GM19239 (cell line): ENCODE measurements at places on chromosomes 3 and 15.

- no peak for DNase-seq
These were observed 24.1 kb downstream of the RASGRP1 start for GRCh38 chr15:38540510-38540909.

- no peak for DNase-seq
These were observed 129.7 kb upstream of the ABHD17C start for GRCh38 chr15:80565398-80565797.

DNA sequence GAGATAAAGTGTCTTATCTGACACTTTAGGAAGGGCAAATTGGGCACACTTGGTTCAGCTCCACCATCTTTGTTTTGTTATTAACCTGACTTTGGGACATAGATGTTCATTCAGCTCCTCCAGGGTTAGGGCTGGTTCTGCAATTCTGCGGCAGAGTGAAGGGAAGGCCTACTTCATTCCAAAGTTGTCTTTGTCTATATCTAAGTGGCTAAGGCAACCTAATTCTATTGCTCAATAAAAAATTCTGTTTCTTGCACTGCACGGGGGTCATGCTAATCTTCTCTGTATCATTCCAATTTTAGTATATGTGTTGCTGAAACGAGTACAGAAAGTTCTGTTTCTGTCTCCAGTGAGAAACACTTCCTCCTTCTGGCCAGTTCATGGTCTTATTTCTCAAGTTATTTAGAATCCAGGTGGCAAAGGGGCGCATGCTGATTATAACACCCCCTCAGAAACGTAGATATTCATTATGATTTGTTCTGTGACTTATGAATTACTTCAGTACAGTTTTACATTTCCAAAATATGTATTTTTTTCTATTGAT lies 53.5 kb downstream of the PFN2 start:
- DNase-seq, result no peak

DNA sequence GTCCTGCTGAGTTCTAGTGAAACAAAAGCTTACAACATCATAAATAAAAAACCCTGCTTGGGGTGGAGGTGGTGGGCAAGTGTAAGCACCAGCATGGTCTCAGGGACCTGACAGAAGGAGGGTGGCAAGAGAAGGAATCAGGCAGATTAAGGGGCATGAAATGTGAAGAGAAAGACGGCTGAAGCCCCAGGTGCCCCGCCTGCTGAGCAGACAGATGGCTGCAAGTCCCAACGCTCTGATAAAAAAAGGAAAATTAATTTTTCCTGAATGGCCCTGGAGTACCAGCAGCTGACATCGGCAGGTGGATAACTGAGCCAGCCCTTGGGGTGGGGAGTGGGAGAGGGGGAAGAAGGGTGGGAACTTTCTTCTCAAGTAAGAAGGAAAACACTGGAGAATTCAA lies 137.9 kb downstream of the XXYLT1 start:
- DNase-seq, result no peak

- DNase-seq, result no peak
These were observed 1.6 kb downstream of the BDH1 start for GRCh38 chr3:197554196-197554561.

- no peak for DNase-seq
These were observed 59.9 kb downstream of the OXSM start for GRCh38 chr3:25849641-25850385.

- DNase-seq, result no peak
These were observed 385.3 kb upstream of the TPRG1 start for GRCh38 chr3:188786424-188786823.

DNA sequence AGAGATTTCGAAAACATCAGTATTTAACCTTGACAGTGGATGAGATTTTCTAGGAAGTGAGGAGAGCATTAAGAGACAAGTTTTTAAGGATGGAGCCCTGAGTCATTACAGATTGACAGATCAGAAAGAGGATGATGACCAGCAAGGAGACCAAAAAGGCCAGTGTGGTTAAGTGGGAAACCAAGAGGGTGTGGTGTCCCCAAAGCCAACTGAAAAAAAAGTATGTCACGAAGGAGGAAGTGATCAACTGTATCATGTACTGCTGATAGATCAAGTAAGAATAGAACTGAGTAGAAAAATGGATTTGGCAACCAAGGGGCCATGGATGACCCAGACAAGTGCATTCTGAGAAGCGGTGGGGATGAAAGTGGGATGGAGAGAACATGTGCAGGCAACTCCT lies 491.8 kb downstream of the FHIT start:
- no peak for DNase-seq

DNA sequence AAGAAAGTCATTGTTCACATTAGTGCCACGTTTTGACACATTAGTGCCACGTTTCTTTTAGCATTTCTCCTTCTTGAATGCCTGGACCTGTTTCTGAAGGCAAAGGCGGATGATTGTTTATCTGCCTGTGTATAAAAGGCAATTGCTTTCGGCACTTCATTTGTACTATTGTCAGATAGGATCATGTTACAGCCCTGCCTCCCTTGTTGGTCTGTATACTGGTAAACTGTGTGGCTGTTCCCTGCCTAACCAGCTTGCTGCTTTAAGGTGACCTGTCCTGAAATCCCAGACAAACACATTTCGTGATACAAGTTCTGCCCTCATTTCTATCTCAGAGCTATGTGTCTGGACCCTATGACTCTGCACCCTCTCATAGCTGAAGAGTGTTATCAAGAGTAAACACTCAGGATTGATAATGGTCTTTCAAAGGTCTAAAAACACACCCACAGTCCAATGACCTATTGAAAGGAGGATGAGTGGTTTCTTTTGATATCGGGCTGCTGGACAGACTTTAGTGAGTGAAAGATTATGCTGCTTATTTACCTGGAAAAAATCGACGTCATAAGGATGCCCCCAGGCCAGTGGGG lies 276.3 kb upstream of the MCTP2 start:
- DNase-seq, result no peak
